HCEC 1CT (cell line): ENCODE measurements at places on chromosomes 12 and 14.
A peak's percentile ranks its signal among the peaks of the same experiment; 100 is the strongest.

DNA sequence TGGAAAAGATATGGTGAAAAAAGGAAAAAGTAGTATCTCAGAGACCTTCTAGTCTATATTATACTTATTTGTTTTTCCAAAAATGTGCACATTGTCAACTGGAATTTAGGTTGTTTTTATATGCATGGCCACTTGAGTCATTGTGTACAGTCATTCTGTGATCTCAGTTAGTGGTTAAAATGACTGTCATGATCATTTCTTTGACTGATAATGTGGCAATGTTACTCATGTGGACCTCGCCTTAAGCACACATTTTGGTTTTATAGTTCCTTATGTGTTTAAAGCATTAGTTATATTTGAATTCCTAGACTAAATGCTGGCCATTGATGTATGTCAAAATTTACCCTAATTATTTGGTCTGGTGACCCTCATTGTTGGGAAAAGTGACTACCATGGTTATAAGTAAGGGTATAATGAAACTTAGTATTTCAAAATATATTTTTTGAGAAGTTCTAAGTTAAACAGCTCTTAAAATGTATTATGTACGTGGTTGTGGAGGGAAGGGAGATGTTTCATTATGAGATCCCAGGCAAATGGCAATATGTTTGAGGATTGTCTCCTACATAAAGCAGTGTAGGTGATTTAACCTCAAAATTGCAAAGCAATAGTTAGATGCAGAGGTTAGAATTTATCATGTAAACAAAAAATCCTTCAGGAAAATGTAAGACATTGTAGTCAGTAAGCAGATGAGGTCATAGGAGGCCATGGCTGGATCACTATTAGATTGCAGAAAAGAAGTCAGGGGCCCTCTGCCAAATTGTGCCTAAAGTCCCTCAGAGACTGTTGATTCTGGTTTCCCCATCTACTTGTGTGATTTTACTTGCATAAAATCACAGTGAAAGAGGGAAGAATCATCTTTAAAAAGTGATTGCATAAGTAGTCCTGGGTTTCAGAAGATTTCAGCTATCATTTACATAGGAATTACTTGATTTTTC, 17.5 kb downstream of the PNMA1 start:
- peak; percentile 70 for DNase-seq

DNA sequence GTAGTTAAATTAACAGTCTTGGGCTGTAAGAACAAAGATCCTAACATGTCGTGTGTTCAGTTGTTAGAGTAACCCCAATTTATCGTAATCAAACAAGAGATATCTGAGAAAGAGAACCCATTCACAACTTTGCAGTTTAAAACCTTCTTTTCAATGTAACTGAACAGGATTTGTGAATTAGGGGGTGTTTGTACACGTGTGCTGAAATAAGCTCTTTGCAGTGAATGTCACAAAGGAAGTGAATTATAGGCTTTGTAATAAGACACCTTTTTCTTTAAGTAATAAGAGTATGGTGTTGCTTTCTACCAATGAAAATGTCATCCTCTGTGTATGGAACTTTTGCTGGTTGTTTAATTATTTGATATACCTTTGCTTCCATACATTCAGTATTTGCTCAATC, 114.0 kb downstream of the ALX1 start:
- DNase-seq = no peak

DNA sequence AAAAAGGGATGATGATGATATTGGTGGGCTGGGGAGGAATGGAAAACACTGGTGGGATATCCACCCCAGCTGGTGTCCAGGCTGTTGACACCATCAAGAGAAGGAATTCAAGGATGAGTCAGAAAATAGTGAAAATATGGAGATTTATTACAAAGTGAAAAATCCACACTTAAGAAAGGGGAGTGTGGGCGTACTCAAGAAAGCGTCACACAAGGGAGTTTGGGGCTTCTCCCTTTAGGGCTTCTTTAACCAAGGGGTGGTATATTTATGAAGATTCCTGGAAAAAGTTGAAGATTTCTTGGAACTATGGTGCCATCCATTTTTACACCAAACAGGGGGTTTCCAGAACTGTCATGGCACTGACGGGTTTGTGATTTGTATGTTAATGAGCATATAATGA, 63.1 kb upstream of the ARID2 start:
- no peak for DNase-seq

DNA sequence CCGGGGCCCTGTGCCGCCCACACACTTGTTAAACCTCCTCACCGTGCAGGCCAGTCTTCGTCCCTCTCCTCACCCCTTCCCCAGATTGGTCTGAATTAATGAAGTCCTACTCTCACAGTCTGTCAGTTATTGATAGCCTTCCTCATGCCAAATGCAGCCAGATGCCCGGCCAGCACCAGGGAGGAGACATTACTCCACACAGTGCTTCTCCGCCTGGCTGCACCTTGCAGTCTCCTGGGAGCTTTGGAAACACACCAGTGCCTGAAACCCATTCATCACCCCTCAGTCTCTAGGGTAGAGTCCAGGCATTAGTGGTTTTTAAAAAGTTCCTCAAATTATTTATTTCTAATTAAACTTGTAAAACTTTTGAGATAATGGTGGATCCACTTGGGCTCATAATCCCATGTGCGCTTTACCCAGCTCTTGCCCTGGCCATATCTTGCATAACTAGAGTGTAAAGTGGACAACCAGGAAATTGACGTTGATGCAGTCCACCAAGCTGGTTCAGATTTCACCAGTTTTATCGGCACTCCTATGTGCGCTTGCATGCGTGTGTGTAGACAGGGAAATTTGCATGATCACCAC, 38.2 kb upstream of the TSPAN9 start:
- no peak for DNase-seq

- no peak for DNase-seq
Observed at GRCh38 chr14:56759094-56759493, 51.2 kb downstream of the OTX2 start.

DNA sequence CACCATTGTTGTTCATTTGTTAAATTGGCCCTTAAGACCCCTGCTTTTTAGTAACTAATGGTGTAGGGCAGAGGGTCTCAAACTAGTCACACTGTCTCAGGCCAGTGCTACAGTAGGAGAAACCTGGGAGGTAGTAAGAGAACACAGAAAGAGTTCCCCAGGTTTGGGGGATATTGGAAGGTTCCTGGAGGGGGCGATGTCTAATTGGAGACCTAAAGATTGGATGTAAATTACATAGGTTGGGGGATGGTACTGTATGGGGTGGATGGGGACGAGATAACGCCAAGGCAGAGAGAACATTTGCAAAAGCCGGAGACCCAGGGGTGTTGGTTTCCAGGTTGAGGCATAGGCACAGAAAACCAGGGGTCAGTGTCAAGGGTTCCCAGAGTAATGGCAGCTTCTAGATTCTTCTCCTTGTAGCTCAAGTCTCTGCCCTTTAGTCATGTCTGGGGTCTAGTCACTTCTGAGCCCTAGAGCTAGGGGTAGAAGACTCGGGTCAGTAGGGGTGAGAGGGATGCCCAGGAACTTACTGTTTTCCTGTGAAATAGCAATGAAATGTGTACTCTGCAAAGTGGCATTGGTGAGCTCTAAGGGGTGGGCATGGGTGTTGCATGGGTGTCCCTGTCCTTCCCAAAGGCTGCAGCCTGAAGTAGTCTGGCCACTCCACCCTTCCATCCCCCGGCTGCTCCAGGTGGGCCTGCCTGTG, 21.8 kb downstream of the PLEKHG3 start:
- DNase-seq = no peak

- no peak for DNase-seq
Observed at GRCh38 chr14:104289507-104289906, 151.1 kb downstream of the KIF26A start.

DNA sequence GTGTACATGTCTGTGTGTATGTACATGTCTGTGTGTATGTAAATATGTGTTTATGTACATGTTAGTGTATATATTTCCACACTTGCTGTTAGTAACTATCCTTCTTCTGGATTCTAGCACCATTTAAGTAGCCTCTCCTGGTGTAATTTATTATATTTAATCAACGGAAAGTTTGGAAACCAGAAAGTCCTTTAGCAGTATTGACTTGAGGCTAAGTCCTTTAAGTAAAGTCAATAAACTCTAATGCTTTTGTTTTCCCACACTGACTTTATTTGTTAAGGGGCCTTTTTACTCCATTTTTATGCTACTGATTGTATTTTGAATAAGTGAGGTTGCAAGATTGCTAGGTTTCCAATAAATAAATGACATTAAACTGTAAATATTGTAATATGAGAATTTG, 876.4 kb upstream of the SEL1L start:
- DNase-seq = no peak

DNA sequence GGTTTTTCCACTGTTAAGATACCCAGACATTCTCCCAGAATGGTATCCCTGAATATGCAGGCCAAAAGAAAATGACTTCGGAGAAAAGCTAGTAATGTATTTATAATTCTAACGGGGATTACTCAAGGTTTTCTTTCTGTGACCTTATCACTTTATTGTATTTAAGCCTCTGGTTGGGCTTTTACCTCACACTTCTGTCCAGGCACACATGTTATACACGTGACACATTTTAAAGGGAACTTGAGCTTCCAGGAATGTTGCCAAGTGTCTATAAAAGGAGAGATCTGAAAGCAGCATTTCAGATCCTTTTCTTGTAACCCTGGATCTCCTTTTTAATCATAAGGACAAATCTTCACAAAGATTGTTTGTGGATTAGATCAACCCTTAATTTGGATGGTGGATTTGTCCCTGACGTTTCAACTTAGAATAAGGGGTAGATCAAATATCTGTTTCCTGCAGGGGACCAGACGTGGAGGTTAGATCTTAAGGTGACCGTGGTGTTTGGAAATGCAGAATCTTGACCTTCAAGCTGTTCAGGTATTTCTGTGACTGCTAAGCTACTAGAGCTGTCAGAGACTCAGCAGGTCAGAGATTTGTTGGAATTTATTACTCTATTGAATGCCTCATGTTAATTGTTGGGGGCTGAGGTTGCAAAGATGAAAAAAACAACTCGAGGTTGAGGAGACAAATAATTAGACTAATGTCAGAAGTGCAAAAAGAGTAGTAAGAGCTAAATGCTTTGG, 1.5 kb downstream of the CIPC start:
- peak; percentile 80 for DNase-seq

DNA sequence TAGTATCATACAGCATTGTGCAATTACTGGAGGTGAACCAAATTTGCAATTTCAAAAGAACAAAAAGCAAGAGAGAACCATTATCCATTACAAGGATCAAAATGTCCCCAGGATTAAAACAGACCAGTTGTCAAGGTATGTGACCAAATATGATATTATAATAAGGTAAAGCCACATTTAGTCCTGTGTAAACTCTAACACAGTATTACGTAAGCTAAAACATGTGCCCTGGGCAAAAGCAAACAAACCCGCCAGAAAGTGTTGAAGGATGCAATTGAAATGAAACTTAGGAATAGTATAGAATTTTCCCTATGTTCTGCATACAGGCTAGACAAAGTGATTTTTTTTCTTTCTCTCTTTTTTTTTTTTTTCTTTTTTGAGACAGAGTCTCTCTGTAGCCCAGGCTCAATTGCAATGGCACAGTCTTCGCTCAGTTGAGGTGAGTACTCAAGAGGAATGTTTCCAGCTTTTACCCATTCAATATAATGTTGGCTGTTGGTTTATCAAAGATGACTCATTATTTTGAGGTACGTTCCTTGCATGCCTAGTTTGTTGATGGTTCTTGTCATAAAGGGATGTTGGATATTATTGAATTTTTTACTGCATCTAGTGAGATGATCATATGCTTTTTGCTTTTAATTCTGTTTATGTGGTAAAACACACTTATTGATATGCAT, 137.1 kb upstream of the FOXG1 start:
- no peak for DNase-seq

DNA sequence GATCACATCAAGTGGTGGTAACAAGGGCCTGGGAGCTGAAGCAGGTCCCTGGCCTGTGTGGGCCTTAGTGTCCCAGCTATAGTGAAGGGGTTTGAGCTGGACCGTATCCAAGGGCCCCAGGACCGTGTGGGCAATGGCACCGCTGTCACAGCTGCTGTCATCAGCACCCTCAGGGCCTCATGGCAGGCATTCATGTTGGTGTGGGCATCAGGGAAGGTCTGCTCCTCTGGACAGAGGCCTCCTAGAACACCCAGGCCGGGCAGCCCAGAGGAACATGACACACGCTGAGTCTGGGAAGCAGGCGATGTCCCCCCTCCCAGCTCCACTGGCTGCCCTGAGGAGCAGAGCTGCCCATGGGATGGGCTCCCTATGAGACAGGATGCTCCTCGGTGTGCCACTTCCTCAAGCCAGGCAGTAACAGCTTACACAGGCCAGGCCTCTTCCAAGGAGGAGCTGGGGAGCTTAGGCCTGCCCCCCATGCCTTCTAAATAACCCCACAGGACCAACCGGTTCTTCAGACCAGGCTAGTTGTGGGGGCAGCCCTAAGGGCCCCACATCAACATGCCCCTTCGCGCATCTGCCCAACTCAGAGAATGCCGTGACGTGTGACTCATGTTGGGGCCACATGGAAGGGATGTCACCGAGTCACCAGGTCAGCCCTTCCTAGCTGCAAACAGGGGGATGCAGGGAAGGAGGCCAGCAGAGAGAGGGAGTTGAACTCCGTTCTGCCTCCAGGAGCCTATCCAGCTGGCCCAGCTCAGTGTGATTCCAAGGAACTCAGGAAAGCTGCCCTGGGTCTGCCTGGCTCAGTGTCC, 80.4 kb downstream of the PITPNM2 start:
- DNase-seq = no peak

GRCh38 chr12:83106873-83107272, 420.2 kb downstream of the TMTC2 start:
- DNase-seq = no peak

- DNase-seq = no peak
Observed at GRCh38 chr14:21846227-21846885, 172.7 kb upstream of the OR4E1 start.

GRCh38 chr14:71478542-71478941, 453.7 kb upstream of the RGS6 start:
- DNase-seq = no peak

GRCh38 chr14:82855912-82856391, 1322.3 kb upstream of the SEL1L start:
- DNase-seq = no peak

DNA sequence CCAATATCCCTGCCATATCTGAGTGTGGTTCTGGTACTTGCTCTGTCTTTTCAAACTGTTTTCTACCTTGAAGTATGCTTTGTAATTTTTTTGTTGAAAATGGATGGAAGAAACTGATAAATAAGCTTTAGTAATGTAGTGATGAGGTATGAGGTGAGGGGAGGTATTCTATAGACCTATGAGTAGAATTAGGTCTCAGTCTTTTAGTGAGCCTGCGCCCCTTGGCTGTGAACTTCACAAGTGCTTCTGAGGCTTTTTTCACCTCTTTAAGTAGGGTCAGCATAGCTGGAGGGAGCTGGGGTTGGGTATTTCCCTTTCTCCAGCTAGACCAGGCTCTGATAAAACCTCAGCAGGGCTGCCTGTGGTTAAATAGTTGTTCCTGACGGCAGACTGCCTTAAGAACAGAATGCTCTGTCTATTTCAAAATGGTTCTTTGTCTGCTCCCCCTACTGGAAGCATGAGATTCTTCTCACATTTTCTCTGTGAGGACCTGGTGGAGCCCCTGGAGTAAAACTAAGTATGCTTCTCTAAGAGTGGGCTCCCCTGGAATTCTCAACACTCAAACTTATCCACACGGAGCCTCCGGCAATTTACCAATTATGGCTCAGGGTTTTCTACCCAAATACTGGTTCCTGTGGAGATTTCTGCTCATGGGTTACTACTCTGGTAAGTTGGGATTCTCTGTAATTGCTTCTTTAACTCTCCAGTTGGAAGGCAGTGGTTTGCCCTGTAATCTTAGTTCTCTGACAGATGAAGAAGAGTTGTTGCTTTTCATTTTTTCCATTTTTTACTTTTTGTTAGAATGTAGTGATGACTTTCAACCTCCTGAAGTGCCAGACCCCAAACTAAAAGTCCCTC, 13.1 kb downstream of the KRT5 start:
- peak; percentile 35 for DNase-seq
